Type B pancreatic cell (in vitro differentiated cells): ENCODE measurements at places on chromosomes 1 and 21.

GRCh38 chr21:43989401-43989800 lies 22.7 kb upstream of the TRAPPC10 start:
- peaks cover 17% of the 10 kb centered on the region for H3K4me1 ChIP-seq
- no peak for DNase-seq
- no peaks in the 10 kb centered on the region for H3K36me3 ChIP-seq

DNA sequence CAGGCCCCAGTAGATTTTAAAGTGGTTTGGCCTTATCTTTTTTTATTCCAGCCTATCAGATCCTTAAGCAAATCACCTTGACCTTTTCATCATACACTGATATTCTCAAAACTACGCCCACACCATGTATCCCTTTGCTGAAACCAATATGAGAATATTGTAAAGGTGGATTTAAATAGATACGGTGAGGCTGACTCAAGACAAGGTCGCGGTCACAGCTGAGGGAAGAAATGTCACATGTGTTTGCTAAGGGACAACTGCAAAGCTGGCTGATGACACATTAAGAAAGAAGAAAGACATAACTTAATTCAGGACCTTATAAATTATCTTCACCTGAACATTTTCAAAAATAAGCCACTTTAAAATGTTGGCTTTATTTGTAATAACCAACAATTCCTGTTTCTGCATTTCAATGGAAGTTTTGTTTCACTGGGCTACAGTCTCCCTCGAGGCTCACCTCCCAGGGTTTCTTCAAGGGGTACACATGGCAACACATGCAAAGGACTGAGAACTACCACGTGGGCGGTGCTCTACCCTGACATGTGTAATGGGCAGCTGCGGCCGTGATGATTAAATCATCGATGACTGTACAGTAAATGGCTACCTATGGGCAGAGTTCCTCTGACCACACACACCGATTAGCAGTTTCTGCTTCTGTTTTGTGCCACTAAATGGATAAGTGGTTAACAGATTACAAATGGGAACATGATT lies 189.5 kb downstream of the SIPA1L2 start:
- H3K27me3 ChIP-seq = no peaks in the 10 kb centered on the region
- H3K4me1 ChIP-seq = peaks cover 35% of the 10 kb centered on the region
- no peak overlapping the region for H3K4me3 ChIP-seq
- no peak overlapping the region for H3K27ac ChIP-seq
- H3K36me3 ChIP-seq = peaks cover 47% of the 10 kb centered on the region

DNA sequence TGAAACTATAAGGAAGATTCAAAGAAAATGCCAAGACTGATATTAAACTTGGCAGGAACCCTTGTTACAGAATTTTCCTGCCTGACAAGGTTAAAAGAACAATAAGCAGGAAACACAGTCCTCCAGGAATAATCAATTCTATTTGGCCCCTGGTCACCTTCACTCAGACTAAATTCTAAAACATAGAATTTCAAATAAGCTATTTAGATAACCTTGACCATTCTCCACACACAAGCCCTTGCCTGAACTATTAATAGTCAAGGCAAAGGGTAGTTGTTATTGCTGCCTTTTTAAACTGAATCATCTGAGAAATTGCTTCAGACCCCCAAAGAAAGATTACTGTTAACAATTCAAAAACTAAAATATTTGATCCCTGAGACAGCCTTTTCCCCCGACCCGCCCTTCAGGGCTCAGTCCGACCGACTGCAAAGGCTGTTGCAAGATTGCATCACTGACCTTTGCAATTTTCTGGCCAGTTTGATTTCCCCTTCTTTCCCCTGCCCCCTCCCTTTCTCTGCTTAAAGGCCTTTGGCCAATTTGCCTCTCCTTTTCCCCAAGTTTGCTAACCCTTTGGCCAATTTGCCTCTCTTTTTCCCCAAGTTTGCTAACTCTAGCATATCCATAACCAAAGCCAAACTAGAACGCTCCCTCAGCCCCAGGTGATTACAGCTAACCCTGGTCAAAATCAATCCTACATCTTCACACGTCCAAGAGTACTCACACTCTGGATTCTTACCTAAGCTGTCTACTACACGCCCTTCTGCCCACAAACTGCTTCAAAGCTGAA lies 1.4 kb upstream of the G0S2 start:
- H3K4me1 ChIP-seq = peaks cover 17% of the 10 kb centered on the region
- peak overlapping the region; percentile 85 for H3K4me3 ChIP-seq
- no peak for DNase-seq
- peak overlapping the region; percentile 4 for H3K27ac ChIP-seq

DNA sequence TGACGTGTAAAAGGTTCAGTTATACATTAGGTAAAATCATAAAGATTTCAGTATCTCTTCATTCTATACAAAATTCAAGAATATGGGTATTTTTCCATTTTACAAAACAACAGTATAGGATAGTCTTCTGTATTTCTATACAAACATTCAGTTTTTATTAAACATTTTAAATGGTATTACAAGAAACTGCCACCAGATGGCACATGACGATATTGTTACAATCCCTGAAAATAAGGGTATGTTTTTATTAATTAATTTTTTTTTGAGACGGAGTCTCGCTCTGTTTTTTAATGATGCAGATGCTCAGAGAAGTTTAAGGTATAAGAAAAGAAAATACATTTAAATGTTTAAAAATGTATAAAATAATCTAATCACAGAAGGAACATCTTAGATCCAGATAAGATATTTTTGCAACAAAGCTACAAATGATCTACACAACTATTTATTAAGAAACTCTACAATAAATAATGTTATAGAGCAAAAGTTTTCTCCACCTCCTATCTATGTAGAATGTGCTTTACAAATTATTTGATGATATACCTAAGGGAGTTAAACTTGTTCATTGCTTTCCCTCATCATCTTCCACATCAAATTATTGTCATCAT lies 23.5 kb upstream of the RSBN1 start:
- no peak for DNase-seq
- no peaks in the 10 kb centered on the region for H3K4me1 ChIP-seq
- H3K27me3 ChIP-seq = peaks cover 18% of the 10 kb centered on the region
- no peak overlapping the region for H3K27ac ChIP-seq
- no peak overlapping the region for H3K4me3 ChIP-seq

DNA sequence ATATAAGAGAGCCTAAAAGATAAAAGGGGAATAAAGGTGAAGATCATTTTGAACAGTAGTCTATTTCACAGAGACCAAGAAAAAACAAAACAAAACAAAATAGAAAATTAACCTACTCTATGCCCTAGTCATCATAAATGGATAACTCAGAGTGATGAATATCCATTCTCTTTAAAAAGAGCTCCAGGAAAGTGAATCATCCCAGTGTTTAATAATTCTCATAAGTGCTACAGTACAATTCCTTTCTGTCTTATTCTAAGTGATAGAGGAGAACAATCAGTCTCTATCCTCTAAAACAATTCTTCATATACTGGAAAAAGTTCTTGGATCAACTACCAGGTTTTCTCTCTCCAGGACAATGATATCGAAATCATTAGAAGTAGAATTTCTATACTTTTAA lies 45.8 kb downstream of the GDAP2 start:
- no peaks in the 10 kb centered on the region for H3K4me1 ChIP-seq
- no peak overlapping the region for H3K4me3 ChIP-seq

GRCh38 chr1:100474834-100475233 lies 63.1 kb upstream of the GPR88 start:
- H3K4me1 ChIP-seq = no peaks in the 10 kb centered on the region
- H3K27me3 ChIP-seq = no peaks in the 10 kb centered on the region
- no peak overlapping the region for H3K27ac ChIP-seq
- peaks cover 7% of the 10 kb centered on the region for H3K36me3 ChIP-seq
- no peak for DNase-seq
- no peak overlapping the region for H3K4me3 ChIP-seq

- H3K27ac ChIP-seq = no peak overlapping the region
- H3K27me3 ChIP-seq = peaks cover 2% of the 10 kb centered on the region
- DNase-seq = no peak
- peaks cover 11% of the 10 kb centered on the region for H3K4me1 ChIP-seq
Measured at GRCh38 chr1:151964510-151964909, 29.1 kb downstream of the S100A10 start.

GRCh38 chr1:176926330-176927086 lies 238.0 kb downstream of the ASTN1 start:
- peaks cover 10% of the 10 kb centered on the region for H3K4me1 ChIP-seq
- H3K27me3 ChIP-seq = peaks cover 3% of the 10 kb centered on the region
- DNase-seq = no peak
- no peak overlapping the region for H3K27ac ChIP-seq
- H3K36me3 ChIP-seq = peaks cover 22% of the 10 kb centered on the region

GRCh38 chr1:167491586-167492461 lies 26.5 kb downstream of the CD247 start:
- no peak overlapping the region for H3K4me3 ChIP-seq
- H3K4me1 ChIP-seq = peaks cover 36% of the 10 kb centered on the region
- H3K36me3 ChIP-seq = no peaks in the 10 kb centered on the region
- DNase-seq = no peak
- H3K27ac ChIP-seq = no peak overlapping the region

- H3K4me3 ChIP-seq = no peak overlapping the region
- H3K27ac ChIP-seq = no peak overlapping the region
Measured at GRCh38 chr1:231964961-231965360, 338.4 kb downstream of the DISC1 start.

GRCh38 chr1:1348420-1349255 lies 580 bp downstream of the DVL1 start:
- no peaks in the 10 kb centered on the region for H3K36me3 ChIP-seq
- H3K27me3 ChIP-seq = peaks cover 8% of the 10 kb centered on the region
- no peak for DNase-seq

DNA sequence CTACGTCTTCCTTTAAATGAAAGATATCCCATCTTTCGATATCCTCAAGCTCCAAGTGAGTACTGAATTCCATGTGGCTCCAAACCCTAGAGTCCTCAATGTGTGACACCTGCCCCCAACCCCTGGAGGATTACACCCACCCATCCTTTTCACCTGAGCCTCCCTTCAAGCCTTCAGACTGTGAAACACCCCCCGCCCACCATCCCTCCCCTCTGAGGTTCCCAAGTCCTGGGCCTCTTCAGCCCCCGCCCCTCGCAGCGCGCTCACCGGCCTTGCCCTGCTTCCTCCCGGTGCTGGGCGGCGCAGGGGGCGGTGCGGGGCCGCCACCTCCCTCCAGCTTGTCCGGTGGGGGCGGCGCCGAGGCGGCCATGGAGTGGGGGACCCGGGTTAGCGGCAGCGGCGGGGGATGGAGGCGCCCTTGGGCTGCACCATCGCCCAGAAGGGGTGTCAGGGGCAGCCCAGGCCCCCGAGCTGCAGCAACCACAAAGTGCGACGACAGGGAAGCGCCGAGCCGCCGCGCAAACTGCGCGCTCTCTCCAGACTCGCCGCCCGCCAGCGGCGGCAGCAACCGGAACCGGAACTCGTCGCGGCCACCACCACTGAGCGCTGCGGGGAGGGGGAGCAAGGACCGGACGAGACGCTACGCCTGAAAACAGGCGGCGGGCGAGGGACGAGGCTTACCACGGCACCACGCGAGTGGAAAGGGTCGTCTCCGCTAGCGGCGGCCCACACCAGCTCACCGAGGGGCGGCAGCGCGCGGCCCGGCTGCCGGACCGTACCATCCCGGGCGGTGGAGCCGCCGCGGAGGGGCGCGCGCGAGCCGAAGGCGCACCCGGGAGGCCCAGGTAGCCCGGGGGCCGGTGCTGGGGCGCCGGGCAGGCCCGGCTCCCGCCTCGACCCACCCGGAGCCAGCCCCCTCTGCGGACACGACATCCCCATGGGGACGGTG lies at the start of gene PYGO2:
TSS of gene PYGO2 (minus strand) at position 576 of the 949 bp plus-strand sequence. CDS start at position 370, 206 bp downstream.
- H3K27ac ChIP-seq = peak within 1 kb of the TSS; percentile 94
- no peaks in the 10 kb centered on the region for H3K27me3 ChIP-seq
- H3K4me3 ChIP-seq = peak within 1 kb of the TSS; percentile 97

DNA sequence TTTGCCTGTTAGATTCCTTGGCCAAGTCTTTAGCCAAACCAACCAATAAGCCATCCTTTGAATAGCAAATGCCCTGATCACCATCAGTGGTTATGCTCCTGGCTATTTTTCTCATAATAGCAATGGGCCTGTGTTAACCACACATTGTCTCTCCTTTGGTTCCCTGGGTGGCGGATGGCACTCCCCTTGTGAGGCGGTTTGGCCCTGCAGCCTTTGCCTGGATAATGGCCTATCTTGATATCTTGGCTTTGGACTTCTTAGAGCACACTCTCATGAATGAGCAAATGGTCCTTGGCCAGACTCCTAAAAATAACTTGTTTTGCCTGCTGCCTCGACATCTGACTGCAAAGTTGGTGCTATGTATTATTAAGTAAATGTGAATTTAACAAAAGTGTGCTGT lies 22.4 kb upstream of the ZBTB18 start:
- H3K27me3 ChIP-seq = peaks cover 12% of the 10 kb centered on the region
- no peaks in the 10 kb centered on the region for H3K36me3 ChIP-seq
- DNase-seq = no peak
- no peak overlapping the region for H3K27ac ChIP-seq

DNA sequence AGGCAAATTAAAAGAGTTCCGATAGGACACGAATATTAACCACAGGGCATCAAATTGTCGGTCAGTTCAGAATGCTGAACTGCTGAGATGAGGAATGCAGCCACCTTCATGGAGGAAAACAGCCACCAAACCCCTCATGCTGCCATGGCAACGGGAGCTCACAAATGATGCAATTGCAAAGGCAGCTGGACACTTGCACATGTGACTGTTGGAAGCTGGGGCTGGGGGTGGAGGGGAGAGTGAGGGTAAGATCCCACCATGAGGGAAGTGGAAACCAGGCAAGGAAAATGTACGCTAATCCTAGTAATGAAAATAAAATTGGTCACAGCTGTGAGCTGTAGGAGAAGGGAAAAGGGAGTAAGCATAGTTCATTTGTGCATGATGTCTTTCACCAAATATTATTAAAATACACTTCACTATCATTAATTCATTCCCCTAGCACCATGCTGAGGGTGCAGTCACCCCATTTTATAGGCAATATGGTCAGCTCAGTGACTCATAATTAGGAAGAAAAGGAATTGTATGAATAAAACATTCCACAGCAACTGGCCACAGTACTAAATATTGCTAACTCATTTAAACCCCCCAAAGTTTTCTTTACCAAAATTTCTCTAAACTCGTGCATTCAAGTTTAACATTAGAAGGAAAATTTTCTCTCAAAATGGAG lies 15.3 kb downstream of the BECN2 start:
- H3K4me1 ChIP-seq = peaks cover 18% of the 10 kb centered on the region
- peak overlapping the region; percentile 78 for H3K27ac ChIP-seq
- H3K4me3 ChIP-seq = peak overlapping the region; percentile 51
- DNase-seq = peak; percentile 77
- no peaks in the 10 kb centered on the region for H3K27me3 ChIP-seq

DNA sequence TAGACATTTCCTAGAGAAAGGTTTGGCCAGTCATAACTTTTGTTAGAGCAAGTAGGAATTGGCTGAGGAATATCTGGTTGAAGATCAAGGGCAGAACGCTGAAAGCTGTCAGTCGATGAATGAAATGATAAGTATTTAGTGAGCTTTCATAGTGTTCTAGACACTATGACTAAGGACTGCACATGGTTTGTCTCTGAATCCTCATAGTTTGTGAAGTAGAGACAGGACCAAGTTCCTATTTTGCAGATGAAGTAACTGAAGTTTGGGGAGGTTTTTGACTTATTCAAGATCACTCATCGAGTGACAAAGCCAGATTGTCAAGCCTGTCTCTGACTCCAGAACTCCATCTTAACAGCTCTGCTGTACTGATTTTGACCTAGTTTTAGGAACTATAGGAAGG lies 4.7 kb downstream of the ELOA start:
- peaks cover 19% of the 10 kb centered on the region for H3K36me3 ChIP-seq
- no peaks in the 10 kb centered on the region for H3K27me3 ChIP-seq
- H3K4me1 ChIP-seq = peaks cover 32% of the 10 kb centered on the region
- no peak overlapping the region for H3K4me3 ChIP-seq

GRCh38 chr1:208218237-208219097 lies 25.7 kb downstream of the PLXNA2 start:
- H3K27me3 ChIP-seq = no peaks in the 10 kb centered on the region
- H3K27ac ChIP-seq = peak overlapping the region; percentile 42
- H3K4me1 ChIP-seq = peaks cover 53% of the 10 kb centered on the region

GRCh38 chr1:164602480-164603093 lies 43.6 kb downstream of the PBX1 start:
- peak overlapping the region; percentile 81 for H3K4me3 ChIP-seq
- H3K36me3 ChIP-seq = peaks cover 35% of the 10 kb centered on the region
- no peak for DNase-seq
- peaks cover 67% of the 10 kb centered on the region for H3K4me1 ChIP-seq
